ENCODE measurements at places on chromosomes 1 and 21.

- H3K27me3 ChIP-seq, result peaks cover 1% of the 10 kb centered on the region
- H3K36me3 ChIP-seq, result peaks cover 56% of the 10 kb centered on the region
- no peak overlapping the region for H3K27ac ChIP-seq
- no peak overlapping the region for H3K4me3 ChIP-seq
- no peak for DNase-seq
Observed at GRCh38 chr1:91736146-91736714, 149.7 kb downstream of the TGFBR3 start.

- peaks cover 24% of the 10 kb centered on the region for H3K36me3 ChIP-seq
- H3K27me3 ChIP-seq, result peaks cover 21% of the 10 kb centered on the region
- H3K4me1 ChIP-seq, result peaks cover 65% of the 10 kb centered on the region
- H3K4me3 ChIP-seq, result peak overlapping the region; percentile 91
Observed at GRCh38 chr1:207867136-207868109, 43.5 kb downstream of the CD34 start.

GRCh38 chr1:111030590-111030989 lies 66.9 kb upstream of the LRIF1 start:
- peaks cover 11% of the 10 kb centered on the region for H3K4me1 ChIP-seq
- H3K4me3 ChIP-seq, result no peak overlapping the region
- H3K36me3 ChIP-seq, result no peaks in the 10 kb centered on the region

DNA sequence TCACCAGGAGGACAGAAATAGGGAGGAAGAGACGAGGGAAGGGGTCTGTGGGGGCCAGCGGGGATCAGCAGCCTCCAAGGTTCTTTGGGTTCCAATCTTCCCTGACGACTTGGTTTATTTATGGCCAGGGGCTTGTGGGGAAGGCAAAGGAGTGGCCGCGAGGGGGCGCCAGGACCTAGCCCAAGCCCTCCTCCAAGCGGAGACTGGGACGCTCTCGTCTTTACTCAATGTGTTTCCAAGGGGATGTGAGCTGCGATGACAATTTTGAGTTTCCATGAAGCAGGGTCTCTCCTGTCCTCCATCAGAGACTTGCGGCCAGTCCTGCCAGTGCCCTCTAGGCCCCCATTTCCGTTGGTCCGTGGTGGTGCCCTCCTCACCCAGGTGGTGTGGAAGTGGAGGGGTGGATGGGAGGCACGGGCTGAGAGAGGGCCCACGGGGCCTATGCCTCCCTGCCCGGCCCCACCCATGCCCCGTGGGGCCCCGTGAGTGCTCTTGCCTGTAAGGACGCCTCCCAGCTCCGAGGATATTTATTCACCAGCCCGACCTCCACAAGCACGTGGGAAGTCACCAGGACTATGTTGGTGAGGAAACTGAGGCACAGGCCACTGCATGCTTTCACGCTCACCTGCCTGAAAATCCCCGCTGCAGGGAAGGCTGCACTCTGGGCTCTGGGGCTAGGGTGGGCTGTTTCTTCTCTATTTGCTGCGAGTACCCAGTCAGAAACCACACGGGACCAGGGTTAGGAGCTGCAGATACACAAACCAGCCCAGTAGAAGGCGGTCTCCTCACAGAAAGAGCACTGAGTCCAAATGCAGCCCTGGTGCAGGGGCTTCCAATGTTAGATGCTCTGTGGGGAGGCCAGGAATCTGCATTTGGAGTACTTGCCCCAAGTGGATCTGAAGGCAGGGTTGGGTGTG lies 26.5 kb downstream of the DMRTB1 start:
- no peaks in the 10 kb centered on the region for H3K4me1 ChIP-seq
- H3K36me3 ChIP-seq, result no peaks in the 10 kb centered on the region
- no peak overlapping the region for H3K27ac ChIP-seq

DNA sequence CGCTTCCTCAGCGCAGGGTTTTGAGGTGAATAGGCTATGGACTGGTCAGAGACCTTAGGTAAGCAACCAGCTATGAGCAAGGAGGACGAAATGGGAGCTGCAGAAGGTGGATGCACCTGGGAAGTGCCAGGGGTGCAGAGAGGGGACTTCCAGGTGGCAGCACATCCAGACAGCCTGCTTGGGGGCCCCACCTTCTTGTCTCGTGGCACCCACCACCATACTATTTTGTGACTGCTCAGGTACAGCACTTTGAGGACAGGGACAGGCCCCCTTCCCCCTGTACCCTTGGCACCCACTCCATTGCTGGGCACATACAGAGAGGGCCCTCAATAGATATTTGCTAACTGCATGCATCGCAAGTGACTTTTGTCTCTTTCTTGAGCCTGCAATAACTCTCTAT lies 777 bp upstream of the KISS1 start:
- no peak overlapping the region for H3K4me3 ChIP-seq
- peaks cover 21% of the 10 kb centered on the region for H3K27me3 ChIP-seq
- no peak overlapping the region for H3K27ac ChIP-seq
- H3K4me1 ChIP-seq, result peaks cover 12% of the 10 kb centered on the region
- H3K36me3 ChIP-seq, result no peaks in the 10 kb centered on the region

- no peaks in the 10 kb centered on the region for H3K27me3 ChIP-seq
- H3K27ac ChIP-seq, result no peak overlapping the region
- no peak for DNase-seq
- H3K4me1 ChIP-seq, result peaks cover 3% of the 10 kb centered on the region
- H3K4me3 ChIP-seq, result no peak overlapping the region
- H3K36me3 ChIP-seq, result no peaks in the 10 kb centered on the region
Observed at GRCh38 chr1:29643281-29643680, 407.0 kb downstream of the PTPRU start.

- no peak for DNase-seq
- H3K4me3 ChIP-seq, result no peak overlapping the region
- peaks cover 21% of the 10 kb centered on the region for H3K27me3 ChIP-seq
Observed at GRCh38 chr1:39901464-39901713, 328 bp downstream of the MYCL start.
